GDM1 (cell line): ENCODE measurements at places on chromosomes 7 and 10.

- no peak for DNase-seq
Measured at GRCh38 chr10:49369216-49370162, 26.4 kb downstream of the DRGX start.

DNA sequence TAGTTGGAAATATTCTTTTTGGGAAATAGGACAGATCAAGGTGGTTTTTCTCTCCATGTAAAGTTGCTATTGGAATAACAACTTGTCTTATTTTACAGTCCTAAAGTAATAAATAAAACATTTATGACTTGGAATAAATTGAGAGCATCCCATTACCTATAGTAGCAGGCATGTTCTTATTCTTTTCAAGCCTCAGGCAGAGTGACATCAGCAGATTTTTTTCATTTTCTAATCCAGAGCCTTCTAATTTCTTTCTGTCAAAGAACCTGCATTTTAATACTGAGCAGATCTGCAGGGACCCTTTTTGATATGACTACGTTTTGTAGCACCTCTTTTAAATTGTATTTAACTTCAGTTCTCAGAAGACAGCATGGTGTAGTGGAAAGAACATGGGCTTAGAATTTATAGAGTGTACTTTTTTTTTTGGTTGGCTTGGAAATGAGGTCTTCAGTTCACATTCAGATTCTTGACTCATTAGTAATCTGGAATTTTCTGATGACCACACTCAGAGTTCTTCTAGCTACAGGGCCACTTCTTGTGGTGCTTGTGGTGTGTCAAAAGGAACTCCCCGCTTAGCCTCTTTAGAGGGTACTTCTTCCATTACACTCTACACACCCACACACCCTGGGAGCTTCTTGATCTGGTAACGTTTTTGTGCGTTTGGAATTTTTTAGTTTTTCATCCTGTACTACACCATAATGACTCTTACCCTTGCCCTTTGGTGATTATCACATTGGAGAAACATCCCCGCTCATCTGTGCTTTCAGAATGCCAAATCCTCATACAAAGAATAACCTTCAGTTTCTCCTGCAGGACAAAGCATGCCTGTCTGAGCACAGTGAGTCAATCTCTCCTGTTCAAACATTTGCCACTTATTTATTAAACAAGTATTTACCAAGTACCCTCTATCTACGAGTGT lies 34.6 kb downstream of the AGK start:
- no peak for DNase-seq

DNA sequence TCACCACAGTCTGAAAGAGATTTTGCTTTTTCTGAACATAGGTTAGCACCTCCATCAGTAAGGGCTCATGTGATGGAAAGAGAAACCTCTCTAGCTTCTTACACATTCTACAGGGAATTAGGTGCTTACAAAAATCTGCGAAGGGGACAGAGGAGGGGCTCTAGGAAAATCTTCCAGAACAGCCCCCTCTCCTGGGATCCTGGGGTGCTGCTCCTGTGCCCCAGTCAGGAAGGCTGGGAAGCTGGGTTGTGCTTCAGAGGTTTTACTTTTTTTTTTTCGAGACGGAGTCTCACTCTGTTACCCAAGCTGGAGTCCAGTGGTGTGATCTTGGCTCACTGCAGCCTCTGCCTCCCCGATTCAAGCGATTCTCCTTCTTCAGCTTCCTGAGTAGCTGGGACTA lies 7.5 kb upstream of the FAM171A1 start:
- no peak for DNase-seq

DNA sequence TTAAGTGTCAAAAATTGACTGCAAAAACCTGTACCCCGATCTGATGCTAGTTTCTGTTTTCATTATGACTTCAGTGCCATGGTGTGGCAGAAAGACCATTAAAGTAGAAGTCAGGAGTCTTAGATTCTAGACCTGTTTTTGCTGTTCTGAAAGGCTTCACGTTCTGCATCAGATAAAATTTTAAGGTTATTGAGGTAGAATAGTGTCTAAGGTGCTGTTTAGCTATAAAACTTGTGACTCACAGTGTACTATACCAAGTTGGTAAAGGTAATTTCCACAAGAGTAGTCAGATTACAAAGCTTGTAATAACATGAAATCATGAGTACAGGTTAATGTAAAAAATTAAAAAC lies 38.6 kb downstream of the ZNRF2 start:
- no peak for DNase-seq

DNA sequence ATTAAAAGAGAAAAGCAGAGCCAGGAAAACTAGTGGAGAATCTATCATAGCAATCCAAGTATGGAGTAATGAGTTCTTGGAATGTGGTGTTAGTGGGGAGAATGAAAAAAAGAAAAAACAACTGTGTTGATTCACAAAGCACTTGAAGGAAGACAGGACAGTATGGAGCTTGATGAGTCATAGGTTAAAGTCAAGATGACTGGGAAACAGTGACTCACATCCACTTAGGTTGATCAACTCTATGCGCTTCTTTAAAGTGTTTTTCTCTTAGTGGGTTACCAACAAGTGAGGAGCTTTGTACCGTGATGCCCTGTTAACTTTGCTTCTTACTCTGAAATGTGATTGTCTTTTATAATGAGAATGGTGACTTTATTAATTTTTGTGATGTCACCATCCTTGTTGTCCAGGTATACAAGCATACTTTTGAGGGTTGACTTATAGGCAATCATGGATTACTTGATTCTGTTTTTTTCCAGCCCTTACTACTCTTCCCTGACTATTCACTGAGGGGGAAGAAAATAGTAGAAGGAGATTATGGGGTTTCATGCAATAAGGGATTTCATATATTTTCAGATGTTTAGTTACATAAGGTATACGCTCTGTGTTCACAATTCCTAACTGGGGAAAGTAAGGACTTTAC lies 32.1 kb upstream of the MDFIC start:
- peak; percentile 1 for DNase-seq

- DNase-seq: no peak
Measured at GRCh38 chr7:159122276-159122675, 22.4 kb downstream of the VIPR2 start.

GRCh38 chr10:6617309-6618076 lies 37.4 kb upstream of the PRKCQ start:
- no peak for DNase-seq

DNA sequence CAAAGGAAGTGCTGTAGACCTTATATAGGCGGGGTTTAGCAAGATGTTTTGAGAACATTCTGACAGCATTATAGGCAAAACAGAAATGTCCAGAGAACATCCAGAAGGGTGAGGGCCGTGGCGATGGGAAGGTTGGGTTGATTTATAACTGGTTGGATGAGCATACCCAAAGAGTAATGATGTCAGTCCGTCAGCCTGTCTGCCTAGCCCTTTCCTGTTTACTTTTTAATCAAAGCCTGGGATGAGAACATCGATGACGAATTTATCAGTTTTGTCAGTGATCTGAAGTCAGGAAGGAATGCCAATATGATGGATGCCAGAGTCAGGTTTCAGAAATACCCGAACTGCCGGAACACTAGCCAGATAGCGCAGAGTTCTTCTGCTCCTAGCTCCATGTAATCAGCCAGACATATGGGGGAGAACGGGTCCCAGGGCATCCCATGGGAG lies 33.8 kb upstream of the TRIM8 start:
- DNase-seq: no peak

GRCh38 chr7:18132811-18133210 lies 105.2 kb upstream of the PRPS1L1 start:
- no peak for DNase-seq

- no peak for DNase-seq
Measured at GRCh38 chr10:5184987-5185775, at the start of gene AKR1C8. Gene AKR1C8, minus strand, starts transcription at chr10:5185150. Its CDS starts 46 bp downstream, at chr10:5185104.

DNA sequence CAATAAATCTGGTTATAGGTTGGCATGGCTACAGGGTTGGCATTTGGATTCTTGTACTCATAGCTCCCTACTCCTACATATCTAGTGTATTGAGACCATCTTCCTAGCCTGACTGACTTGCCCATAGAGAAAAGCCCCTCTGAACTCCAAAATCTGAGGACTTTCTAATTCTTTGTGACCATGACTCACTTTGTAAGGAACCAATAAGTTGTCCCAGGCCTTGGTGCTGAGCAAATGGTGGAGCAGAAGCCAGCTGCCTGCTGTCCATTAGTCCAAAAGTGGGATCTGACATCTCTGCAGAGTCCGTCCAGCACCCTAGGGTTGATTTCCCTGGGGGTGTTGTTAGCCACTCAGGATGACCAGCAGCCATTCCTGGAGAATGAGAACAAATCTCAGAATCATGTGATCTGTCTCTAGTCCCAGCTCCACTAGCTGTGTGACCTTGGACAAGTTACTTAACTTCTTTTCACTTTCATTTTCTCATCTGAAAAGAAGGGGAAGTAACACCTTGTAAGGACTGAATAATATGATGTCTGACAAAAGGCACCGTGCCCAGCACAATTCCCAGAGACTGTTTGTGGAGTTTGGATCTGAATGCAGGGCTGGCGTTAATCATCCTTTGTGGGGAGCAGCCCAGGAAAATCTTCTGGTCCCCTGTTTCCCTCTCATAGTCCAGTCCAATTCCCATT lies 44.1 kb downstream of the MTURN start:
- no peak for DNase-seq

DNA sequence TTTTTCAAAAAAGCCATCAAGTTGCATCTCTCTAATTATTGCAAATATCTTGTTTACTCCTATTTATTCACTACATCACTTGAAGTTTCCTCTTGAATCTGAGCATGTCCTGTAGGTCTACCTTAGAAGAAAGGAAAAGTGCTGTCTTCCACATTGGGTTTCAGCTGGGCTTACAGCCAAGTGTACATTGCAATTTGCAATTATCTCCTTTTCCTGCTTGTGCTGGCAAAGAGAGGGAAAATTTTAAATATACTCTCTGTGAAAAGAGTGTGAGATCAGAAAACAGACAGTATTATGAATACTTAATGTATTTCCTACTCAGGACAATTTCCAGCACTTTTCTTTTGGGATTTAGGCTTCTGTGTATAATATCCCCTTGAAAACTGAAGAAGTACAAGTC lies 839.7 kb downstream of the CNTNAP2 start:
- DNase-seq: no peak

DNA sequence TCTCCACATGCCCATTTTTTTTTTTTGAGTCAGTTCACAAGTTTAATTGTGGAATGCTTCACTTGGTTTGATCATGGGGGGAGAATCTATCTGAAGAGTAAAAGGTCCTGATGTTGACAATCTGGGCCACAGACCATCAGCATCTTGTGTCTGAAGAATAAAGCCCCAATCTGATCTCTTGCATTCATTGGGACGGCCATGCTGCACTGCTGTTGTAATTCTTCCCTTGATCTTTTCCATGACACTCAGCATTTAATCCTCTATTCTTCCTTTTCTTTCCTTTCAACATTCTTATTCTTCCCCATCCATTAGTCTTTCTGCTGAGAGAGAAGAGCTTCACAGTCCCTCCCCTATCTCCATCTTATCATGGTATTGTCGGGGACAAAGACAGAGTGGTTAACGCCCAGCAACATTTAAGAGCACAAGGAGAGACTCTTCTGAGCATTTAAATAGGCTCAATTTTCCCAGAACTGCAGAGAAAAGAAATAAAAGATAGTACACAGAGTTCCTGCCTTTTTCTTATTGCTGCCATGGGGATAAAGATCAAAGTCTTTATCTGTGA lies 1157.3 kb downstream of the SORCS3 start:
- DNase-seq: no peak

DNA sequence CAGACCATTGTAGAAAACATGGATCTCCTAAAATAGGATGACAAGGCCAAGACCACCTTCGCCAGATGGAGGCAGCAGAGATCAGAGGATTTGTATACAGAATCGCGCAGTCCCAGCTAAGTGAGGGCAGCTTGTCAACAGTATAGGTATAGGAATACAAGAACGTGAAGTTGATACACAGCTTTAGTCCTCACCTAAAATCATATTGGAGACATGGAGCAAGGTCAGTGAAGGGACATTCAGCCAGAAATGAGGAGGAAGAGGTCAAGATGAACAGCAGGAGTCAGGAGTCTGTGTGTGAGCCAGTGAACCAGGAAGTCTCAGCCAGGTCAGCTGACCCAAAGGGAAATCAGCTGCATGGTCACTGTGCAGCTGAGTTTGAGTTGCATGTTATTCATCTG lies 263.4 kb upstream of the PRKCQ start:
- peak; percentile 4 for DNase-seq

DNA sequence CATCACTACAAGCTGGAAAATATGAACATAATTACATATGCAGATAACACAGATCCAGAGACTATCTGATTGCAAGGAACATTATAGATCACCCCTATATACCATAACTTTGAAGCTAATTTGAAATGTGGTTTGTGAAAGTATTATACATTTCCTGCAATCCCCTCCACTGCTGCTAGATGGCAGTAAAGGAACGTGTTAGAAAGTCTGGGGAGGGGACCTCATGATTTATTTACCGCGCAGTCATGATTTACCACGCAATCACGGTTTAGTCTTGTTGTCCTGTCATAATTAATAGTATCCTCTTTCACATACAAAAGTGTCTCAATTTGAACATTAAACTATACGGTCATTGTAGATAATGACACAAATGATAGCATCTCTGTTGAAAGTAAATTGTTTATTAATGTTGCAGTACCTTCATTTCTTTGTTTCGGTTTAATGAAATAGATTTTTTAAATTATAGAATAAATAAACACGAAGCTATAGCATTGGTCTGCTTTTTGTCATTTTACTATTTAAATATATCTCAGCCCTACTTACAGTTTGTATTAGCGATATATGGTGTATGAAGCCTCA lies 145.3 kb upstream of the PRSS1 start:
- DNase-seq: peak; percentile 52

- DNase-seq: no peak
Measured at GRCh38 chr10:33189363-33189762, 145.1 kb downstream of the NRP1 start.

DNA sequence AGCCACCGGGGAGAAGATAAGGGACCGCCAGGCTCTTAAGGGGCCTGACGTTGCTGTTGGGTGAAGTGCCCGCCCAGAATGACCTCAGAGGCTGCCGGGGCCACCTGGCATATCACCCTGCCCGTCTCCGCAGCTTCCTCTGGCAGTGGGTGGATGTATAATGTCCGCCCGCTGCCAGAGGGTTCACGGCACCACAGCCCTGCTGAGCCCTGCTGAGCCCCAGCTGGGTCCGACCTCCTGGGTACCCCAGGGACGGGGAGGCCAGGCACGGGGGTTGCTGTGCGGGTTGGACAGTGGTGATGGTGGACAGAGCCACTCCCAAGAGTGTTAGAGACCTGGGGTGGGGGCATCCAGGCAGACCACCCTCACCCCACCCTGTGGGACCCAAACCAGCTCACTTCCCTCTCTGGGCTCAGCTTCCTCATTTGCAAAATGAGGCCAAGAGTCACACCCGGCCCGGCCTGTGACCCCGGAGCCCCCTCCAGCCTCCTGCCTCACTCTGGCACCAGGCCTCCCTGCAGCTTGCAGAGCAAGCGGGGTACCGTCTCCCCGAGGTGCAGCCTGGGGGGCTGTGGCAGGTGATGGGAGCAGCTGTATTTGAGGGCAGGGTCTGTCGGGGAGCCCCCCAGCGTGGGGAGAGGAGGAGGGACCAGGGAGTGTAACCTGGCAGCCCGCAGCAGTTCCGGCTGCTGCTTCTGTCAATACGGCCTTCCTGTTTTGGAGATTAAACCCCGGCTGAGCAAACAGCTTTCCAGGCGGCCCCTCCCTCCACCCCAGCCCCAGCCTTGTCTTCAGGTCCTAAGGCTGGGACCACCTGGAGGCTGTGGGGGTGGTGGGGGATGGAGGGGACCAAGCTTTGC lies 8.4 kb upstream of the LFNG start:
- DNase-seq: peak; percentile 85
